ENCODE measurements at places on chromosomes 4 and X. TPM values are rescaled to one million over a fixed set of nuclear protein-coding genes. Genes with fewer than 3 reads are reported as not detected.

DMD gene
- 73.2 TPM for total RNA-seq

DNA sequence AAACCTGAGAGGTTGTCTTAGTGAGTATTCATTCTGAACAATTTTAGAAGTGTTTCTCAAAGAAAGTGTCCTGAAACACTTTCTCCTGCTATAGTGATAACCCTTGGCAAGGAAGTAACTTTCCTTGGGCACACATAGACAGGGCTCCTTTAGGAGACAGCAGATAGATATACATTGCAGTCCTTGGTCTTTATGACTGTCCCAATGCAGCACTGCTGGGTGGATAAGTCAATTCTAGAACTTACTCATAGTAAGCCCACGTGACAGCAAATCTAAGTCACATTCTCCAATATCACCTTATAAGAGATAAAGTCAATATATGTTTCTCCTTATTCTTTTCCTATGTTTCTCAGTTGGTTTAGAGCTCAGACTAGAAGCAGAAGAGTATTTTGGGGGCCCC, 46.7 kb downstream of the GPRASP3 start:
- no peak for DNase-seq

DNA sequence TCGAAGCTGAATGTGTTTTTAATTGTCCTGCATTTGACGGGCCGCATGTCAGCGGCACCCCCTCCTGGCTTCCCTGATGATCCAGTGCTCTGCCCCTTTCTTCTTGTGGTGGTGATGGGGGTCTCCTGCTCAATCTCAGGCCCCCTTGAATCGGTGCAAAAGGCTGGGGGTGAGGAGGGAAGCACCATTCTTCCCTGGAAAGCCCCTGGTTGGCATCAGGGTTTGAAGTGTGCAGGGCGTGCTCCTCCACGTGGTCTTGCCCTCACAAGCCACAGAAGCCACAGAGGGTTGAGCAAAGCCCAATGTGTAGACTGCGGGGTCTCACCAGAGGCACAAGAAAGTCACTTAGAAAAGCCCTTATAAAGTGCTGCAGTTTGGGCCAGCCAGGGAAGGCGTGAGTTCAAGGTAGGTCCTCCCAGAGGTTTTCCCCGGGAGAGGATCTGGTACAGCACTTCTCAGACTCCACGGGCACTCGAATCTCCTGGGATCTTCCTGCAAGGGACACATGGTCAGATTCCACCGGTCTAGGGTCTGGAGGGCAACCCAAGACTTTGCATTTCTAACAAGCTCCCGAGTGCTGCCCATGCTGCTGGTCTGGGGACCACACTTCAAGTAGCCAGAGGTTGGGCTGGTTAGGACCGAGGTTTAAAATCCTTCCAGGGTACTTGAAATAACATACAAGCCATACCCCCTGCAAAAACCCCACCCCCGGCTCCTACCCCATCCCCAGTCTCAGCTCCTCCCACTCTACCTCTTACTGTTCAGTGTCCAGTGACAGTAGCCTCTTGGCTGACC, 35.1 kb downstream of the PSAPL1 start:
- DNase-seq = no peak

- DNase-seq = no peak
Observed at GRCh38 chr4:36414248-36414647, 132.8 kb downstream of the DTHD1 start.

DNA sequence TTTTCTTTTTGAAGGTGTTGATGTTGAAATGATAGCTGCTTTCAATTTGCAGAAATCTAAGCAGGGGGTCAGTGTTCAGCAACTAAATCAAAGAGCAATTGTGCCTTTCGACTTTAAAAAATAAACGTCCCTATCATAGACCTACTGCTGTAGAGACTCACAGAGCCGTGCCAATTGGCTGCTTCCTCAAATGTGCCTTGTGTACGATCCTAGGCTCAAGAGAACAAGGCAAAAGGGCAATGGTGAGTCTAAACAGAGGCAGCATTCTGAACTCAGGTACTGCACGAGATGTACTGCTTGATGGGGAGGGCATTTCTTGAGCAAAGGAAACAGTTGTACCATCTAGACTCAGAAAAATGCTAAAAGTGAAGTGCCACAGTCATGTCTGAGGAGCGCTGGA, 29.8 kb downstream of the OPHN1 start:
- DNase-seq = no peak

DNA sequence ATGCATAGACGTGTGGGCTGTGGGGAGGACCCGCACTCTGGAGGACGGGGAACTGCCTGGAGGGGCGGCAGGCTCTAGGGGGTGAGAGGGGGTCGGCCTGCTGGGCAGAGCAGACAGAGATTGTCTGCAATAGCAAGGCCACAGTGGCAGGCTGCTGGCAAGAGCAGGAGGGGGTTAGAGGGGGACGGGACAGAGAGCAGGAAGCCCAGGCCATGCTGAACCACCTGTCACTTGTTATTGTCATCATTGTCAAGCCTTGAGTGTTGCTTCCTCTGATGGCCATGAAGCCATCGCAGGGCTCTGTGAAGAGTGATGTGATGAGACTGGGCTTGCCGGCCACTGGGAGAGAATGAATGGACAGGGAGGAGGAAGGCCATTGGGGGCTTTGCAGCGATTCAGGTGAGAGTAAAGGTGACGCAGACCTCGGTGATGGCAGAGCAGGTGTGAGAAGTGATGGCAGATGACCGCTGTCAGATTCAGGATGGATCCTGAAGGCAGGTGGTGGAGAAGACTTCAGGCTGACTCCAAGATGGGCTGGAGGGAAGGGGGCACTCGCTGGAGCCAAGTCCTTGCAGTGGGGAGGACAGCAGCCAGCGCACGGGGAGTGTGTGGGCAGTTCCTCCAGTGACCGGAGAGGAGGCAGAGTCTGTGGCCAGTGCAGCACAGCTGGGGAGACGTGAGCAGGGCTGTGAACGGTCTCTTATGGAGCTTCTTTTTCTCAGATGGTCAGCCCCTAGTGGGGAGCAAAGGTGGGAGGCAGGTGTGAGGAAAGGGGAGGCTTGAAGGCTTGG, 43.6 kb downstream of the HTT-AS start:
- DNase-seq = no peak

DNA sequence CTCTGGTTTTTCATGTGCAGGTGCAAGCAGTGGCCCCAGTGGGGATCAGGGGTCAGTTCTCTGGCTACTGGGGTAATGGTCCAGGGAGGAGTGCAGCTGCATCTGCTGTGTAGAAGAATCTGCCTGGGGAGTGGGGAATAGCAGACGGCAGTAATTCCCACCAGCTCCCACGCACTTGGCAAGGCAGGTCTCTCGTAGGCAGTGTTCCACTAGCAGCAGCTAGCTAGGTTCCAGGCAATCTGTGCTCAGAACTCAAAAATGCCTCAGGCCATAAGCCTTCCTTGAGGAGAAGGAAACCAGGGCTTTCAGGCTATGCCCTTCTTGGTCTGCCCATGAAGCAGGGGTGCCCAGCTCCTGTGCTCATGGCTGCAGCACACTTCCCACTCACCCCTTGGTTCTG, 38.8 kb downstream of the DCLK2 start:
- no peak for DNase-seq

GRCh38 chr4:183532821-183533220, 28.0 kb downstream of the ING2 start:
- DNase-seq = peak; percentile 6

DNA sequence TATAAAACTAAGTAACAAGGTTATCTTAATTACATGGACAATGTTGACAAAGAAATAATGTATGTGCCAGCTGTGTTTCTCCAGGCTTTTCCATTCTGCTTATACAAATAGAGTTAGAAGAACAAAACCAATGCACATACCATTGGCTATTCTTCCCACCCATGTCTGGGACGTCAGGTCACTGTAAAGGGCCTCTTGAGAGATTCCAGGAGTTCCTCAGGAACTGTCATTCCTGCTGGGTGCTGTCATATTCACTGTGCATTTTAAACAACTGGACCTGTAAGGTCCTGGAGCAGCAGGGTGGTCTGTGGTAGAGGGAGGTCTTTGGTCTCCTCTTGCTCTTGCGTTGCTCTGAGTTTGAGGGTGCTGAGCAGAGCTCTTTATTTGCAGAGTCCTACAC, 74.6 kb upstream of the AP1S2 start:
- DNase-seq = no peak

Measured in mammary epithelial cell (primary cell).